ENCODE measurements at places on chromosomes 12 and 14.
A peak's percentile ranks its signal among the peaks of the same experiment; 100 is the strongest.

DNA sequence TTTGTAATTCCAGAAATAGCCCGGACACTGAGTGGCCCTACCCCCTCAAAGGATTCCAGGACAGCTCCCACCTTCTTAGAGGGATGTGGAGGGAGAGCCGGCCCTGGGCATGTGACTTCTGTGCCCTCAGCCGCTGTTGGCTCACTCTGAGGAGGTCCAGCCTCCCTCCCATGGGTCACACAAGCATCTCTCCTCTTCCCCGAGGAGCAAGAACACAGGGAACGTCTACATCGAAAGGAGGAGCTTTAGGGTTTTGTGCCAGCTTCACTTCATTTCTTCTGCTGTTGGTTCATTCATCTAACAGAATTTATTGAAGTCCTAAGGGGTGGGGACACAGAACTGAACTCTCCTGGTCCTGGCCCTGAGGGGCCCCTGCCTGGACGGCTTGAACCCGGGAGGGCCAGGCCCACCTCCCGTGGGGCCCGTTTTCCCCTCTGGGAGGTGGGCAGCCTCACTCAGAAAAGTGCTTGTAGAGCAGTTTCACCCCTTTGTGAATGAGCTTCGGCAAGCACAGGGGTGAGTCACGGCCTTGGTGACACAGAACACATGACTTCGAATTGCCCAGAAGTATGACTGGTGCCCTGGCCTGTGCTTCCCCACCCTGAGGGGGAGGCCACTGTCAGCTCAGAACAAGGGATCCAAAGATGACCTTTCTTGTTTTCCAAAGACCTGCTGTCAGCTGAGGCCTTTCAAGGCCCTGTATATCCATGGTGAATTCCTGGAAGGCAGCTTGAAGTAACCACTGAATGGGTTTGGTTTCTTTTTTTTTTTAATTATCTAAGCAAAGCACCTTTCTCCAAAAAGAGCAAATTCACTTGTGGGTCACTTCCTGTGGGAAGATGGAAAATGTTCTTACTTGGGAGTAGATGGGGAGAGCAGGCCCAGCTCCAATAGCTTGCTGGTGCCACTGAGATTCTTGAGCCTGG, 39.2 kb downstream of the NFKBIA start:
- no peak for DNase-seq

GRCh38 chr12:5692850-5693249, 252.2 kb downstream of the ANO2 start:
- DNase-seq, result no peak

DNA sequence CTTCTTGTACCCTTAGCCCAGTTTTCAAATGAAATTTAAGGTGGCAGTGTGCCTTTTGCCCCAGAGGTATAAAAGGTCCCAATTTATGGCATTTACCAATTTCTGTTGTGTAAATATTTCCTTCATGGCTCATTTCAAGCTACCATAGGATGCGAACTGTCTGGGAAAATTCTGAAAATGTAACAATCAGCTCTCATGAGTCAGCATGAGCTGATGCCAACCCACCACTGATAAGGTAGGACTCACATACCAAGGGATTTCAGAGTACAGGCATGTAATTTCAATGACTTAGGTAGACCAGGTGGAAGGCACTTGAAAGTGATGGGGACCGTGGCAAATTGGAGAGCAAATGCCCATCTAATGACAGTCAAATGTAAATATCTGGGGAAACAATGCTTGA, 169.5 kb downstream of the TTC8 start:
- DNase-seq, result no peak

DNA sequence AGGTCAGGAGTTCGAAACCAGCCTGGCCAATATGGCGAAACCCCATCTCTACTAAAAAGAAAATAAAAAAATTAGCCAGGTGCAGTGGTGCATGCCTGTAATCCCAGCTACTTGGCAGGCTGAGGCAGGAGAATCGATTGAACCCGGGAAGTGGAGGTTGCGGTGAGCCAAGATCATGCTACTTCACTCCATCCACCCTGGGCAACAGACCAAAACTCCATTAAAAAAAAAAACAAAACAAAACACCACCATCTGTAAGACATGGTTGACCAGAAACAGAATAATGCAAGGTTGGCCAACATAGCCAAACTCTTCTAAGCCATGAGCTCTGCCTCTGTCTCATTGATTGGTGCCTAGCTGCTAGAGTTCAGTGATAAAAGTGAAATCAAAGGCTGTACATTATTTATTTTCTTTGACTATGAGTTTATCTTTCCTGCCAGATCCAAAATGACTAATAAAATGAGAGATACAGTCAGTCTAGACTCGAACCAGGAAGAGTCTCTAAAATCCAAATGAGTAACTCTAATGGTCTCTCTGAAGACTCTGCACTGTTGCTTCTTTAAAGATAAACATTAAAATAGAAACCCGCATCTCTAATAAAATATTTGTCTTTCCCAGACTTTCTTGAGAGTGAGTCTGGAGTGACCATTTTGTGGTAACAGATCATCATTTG, 404.7 kb downstream of the DAD1 start:
- DNase-seq, result no peak

- DNase-seq, result no peak
These were observed 123.8 kb downstream of the AACS start for GRCh38 chr12:125189015-125189414.

GRCh38 chr12:41731061-41731460, 413.6 kb downstream of the GXYLT1 start:
- DNase-seq, result no peak

DNA sequence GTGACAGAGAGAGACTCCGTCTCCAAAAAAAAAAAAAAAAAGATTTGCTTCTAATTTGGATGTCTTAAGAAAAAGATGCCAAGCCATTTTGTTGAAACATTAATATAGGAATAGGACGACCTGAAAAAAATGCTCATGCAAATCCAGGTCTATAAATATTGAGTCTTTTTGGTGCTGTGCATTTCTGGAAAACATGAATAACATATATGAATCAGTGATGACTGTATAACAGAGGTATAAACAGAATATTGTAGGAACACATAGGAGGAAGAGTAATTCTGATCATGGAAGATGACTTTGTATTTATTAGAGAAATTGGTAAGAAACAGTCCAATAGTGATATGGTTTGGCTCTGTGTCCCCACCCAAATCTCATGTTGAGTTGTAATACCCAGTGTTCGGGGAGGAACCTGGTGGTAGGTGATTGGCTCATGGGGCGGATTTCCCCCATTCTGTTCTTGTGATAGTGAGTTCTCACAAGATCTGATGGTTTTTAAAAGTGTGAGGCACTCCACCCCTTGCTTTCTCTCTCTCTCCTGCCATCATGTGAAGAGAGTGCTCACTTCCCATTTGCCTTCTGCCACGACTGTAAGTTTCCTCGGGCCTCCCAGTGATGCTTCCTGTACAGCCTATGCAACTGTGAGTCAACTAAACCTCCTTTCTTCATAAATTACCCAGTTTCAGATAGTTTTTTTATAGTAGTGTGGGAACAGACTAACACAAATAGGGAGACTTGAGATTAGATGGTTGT, 3.0 kb upstream of the SRSF5 start:
- no peak for DNase-seq

DNA sequence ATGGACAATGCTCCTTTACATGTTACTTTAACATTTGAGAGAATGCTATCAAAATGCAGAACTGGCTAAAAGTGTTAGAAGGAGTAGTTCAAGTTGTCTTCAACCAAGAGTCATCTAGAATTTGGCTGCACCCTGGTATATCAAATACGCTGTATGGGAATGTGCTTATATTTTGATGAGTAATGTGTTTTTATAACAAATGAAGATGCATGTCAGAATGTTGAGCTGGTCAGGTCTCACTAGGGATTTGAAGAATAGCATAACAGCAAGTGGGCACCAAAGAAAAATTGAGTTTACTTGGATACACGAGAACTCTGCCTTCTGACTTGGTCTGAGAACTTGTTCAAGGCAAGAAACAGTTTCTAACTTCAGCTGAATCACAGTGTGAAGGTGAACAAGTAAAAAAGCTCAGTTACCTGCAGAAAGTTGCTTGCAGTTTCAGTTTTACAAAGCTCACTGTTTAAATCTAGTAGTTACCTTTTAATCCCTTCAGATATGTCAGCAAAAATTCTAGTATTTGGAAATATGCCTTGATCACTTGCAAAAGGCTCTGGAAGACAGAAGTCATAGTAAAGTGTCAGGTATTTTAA, 82.3 kb downstream of the PDE3A start:
- no peak for DNase-seq

GRCh38 chr14:105682956-105683570, 156.7 kb downstream of the TMEM121 start:
- DNase-seq, result no peak

- no peak for DNase-seq
These were observed 9.6 kb downstream of the ISM2 start for GRCh38 chr14:77489041-77489440.

DNA sequence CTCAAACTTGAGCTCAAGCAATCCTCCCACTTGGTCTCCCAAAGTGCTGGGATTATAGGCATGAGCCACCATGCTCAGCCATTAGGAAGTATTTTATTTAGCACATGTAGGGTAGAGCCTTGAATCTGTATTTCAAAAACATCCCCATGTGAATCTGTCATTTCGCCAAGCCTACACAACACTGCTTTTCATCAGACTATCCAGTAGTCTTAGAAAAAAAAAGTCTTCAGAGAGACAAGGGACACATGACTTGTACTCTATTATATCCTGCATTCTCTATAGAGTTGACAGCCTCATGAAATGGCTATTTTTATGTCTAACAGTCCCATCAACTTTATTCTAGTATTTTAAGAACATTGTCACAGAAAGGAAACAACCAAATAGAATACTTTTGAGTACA, 35.4 kb downstream of the TM7SF3 start:
- DNase-seq, result no peak

GRCh38 chr14:61653507-61653906, 41.8 kb upstream of the HIF1A start:
- no peak for DNase-seq

- DNase-seq, result peak; percentile 99
These were observed 278.1 kb downstream of the NUAK1 start for GRCh38 chr12:105860561-105861207.

- no peak for DNase-seq
These were observed 4.7 kb upstream of the GPATCH2L start for GRCh38 chr14:76146976-76147375.

DNA sequence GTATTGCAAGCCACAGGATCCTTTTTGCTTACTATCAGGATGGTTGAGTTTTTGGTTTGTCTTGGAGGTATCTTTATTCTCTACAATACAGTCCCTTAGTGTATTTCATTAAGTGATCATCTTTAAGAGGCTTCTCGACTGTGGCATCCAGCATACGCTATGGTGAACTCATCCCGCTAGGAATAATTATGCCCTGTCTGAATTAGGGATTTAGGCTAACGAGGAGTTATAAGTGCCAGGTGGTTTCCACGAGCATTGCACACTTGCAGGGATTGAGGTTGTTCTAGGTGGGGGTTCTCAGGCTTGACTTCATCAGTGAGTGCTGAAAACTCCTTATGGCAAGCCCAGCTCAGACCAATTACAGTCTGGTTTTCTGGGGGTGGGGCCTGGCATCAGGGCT, 37.2 kb upstream of the RBM19 start:
- DNase-seq, result no peak

GRCh38 chr14:52061890-52062289, 7.0 kb downstream of the NID2 start:
- DNase-seq, result no peak

DNA sequence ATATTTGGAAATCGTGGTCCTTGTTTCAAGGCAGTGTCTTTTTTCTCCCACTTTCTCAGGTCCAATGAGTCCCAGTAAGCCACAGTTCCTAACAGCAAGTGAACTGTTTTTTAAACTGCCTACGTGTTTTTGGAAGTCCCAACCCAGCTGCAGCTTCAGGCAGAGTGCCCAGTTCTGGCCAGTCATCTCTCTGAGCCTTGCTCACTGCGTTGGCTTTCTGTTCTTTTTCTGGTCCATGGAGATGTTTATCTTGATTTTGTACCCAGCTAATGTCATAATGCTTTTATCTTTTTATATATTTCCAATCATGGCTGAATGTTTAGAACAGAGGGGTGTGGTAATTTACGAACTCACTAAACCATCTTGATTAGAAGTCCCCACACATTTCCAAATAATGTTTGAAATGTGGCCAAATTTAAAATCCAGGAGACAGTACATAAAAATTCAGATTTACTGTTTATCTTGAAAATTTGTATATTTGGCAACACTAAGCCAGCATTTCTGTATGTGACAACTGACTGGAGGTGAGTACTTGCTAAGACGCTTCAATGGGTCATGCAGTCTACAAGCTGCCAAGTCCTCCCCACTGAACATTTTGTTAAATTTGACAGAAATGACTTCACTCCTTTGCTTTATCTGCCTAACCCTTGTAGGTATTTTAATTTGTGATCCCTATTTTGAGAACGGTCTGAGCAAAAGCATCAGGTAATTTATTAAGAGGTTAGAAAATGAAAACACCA, 46.1 kb upstream of the OTOGL start:
- DNase-seq, result no peak

DNA sequence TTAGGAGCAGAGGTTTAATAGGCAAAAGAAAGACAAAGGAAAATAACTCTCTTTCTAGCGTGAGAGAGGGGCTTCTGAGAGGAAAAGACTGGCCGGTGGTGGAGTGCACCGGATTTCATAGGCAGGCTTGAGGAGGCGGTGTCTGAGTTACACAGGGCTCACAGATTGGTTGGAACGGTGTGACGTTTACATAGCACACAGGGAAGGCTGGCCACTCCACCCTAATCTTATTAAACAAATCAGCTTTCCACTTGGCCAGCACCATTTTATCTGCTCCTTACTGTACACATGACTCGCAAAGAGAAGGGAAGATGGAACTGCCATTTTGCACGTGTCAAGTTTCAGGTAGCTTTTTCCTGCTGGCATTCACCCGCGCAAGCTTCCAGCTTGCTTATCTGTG, 587.7 kb downstream of the RPL10L start:
- no peak for DNase-seq

DNA sequence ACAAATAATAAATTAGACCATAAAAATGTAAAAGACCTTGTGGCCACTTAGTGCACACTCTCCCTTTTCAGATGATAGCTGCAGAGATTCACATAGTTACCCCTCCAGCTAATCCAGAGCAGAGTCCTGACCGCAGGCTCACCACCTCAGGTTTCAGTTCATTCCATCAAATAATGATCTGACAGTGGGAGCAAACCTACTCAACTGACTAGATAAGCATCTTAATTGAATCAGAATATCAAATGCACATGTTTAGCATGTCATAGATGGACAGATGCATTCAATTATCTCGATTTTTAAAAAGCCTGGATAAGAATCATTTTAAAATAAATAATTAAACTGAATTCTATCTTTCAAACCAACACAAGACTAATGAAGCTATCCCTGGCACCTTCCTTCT, 242.3 kb upstream of the PDZRN4 start:
- DNase-seq, result no peak

GRCh38 chr12:120231316-120232011, 30.6 kb upstream of the RPLP0 start:
- DNase-seq, result no peak

Measured in NCI-H2081 treated with DMSO at 0.1 percent for 48 hours (cell line).